ENCODE measurements at places on chromosomes 12 and 14. TPM values are rescaled to one million over a fixed set of nuclear protein-coding genes. Genes with fewer than 3 reads are reported as not detected.

Gene FKBP11
- total RNA-seq: 12.3 TPM

Gene TESPA1
- not detected for total RNA-seq

Gene KICS2
- 3.4 TPM for total RNA-seq

DNA sequence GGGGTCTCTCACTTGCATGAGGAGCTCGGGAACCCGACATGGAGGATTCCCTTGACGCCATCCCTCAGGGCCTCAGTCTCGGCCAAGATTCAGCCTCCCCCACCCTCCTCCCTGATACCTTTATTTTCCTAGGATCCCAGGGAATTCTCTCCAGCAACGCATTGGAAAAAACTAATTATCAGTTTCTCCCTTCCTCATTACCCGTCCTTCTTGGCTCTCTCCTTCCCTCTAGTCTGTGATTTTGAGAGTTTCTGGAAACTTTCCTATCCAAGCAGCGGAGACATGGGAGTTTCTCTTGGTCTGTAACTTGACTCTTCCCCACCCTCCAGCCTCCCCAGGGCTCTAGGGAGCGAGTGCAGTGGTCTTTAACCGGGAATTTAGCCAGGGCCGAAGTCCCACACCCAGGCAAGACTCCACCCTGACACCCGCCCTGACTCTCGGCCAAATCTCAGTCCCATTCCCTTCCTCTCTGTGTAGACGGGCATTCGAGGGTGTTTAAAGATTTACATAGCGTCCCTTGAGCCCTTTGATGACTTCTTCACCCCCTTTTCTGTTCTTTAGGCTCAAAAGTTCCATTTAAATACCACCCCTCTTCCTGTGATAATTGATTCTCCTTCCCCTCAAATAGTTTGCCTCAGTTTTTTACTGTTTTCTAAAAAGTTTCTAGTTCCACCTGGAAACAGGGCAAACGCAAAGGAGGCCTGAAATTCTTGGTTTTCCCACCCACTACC, 6.7 kb downstream of the HOXC5 start:
- H3K27me3 ChIP-seq: peaks cover 33% of the 10 kb centered on the region
- H3K4me1 ChIP-seq: peaks cover 9% of the 10 kb centered on the region
- DNase-seq: no peak
- H3K4me3 ChIP-seq: no peak overlapping the region

GRCh38 chr12:2834581-2835491, at the start of gene NRIP2:
Gene NRIP2 (minus strand): TSS chr12:2835035. CDS start chr12:2834983, 52 bp downstream.
- H3K36me3 ChIP-seq: peaks cover 11% of the 10 kb centered on the region
- peaks cover 2% of the 10 kb centered on the region for H3K4me1 ChIP-seq
- DNase-seq: peak; percentile 35

DNA sequence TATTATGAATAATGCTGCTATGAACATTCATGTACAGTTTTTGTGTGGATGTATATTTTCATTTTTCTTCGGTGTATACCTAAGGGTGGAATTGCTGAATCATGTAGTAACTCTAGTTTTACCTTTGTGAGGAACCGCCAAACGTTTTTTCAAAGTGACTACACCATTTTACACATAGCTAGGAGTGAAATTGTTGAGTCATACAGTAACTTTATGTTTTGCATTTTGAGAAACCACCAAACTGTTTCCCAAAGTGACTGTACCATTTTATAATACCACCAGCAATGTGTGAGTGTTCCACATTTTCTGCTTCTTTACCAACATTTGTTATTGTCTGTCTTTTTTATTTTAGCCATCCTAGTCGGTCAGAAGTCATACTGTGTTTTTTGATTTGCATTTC, 3.1 kb upstream of the TPH2 start:
- DNase-seq: no peak
- H3K27me3 ChIP-seq: no peaks in the 10 kb centered on the region
- no peak overlapping the region for H3K27ac ChIP-seq
- peaks cover 9% of the 10 kb centered on the region for H3K4me1 ChIP-seq
- no peak overlapping the region for H3K4me3 ChIP-seq
- no peaks in the 10 kb centered on the region for H3K36me3 ChIP-seq

DNA sequence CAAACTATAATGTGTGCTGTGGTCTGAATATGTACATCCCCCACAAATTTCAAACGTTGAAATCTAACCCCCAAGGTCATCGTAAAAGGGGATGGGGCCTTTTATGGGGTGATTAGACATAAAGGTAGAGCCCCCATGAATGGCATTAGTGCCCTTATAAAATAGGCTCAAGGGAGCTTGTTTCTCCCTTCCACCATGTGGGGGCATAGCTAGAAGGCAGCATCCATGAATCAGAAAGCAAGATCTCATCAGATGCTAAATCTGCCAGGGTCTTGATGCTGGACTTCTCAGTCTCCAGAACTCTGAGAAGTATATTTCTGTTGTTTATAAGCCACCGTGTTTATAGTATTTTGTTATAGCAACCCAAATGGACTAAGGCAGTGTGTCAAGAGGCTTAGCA, 33.4 kb upstream of the IGF1 start:
- no peaks in the 10 kb centered on the region for H3K4me1 ChIP-seq
- H3K36me3 ChIP-seq: no peaks in the 10 kb centered on the region
- H3K4me3 ChIP-seq: no peak overlapping the region
- peaks cover 1% of the 10 kb centered on the region for H3K27me3 ChIP-seq
- H3K27ac ChIP-seq: no peak overlapping the region

DNA sequence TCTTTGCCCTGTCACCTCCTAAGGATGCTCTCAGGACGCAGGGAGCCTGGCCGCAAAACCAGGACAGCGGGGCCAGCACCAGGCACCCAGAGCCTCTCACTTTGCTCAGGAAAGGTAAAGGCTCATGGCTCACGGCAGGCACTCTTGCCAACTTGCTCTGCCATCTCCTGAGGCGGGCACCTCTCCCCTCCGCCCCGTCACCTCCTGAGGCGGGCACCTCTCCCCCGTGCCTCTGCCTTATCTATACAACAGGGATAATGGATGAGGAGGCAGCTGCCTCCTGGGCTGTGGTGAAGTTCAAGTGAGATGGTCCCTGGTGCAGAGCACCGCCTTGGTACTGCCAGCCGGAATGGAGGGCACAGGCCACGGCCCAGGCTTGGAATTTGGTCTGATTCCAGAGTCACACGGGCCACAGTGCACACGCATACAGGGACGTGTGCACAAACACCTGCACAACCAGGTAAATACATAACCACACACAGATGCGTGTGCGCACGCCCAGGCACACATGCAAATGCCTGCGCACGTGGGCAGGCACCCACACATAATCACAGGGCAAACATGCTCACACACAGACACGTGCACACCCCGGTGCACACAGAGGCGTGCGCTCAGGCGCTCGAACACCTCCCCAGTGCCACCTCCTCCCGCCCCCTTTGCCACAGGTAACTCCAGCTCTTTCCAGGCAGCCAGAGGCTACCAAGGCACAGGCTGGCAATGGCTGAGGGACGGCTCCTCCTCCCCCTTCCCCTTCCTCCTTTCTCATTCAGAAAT, 11.6 kb downstream of the DEGS2 start:
- H3K4me1 ChIP-seq: no peaks in the 10 kb centered on the region
- H3K4me3 ChIP-seq: no peak overlapping the region
- H3K36me3 ChIP-seq: no peaks in the 10 kb centered on the region
- H3K27me3 ChIP-seq: peaks cover 13% of the 10 kb centered on the region
- no peak overlapping the region for H3K27ac ChIP-seq

Measured in glutamatergic neuron (in vitro differentiated cells).